NCI-H1105 treated with DMSO at 0.1 percent for 48 hours (cell line): ENCODE measurements at places on chromosomes 1 and 21.

- no peak for DNase-seq
Observed at GRCh38 chr1:161781995-161782394, 15.9 kb downstream of the ATF6 start.

DNA sequence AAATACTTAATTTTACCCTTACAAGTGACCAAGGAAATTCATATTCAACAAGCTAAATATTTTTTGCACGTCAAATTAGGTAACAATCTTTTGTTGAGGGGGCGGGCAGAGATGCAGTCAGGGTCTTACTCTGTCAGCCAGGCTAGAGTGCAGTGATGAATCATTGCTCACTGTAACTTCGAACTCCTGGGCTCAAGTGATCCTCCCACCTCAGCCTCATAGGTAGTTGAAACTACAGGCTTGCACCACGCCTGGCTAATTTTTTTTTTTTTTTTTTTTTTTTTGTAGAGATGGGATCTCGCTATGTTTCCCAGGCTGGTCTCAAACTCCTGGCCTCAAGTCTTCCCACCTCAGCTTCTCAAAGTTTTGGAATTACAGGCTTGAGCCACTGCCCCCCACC, 26.5 kb downstream of the PHTF1 start:
- DNase-seq, result no peak

GRCh38 chr21:21673959-21674358, 675.8 kb downstream of the NCAM2 start:
- DNase-seq, result no peak

- no peak for DNase-seq
Observed at GRCh38 chr1:156540955-156541354, 31.4 kb downstream of the IQGAP3 start.

DNA sequence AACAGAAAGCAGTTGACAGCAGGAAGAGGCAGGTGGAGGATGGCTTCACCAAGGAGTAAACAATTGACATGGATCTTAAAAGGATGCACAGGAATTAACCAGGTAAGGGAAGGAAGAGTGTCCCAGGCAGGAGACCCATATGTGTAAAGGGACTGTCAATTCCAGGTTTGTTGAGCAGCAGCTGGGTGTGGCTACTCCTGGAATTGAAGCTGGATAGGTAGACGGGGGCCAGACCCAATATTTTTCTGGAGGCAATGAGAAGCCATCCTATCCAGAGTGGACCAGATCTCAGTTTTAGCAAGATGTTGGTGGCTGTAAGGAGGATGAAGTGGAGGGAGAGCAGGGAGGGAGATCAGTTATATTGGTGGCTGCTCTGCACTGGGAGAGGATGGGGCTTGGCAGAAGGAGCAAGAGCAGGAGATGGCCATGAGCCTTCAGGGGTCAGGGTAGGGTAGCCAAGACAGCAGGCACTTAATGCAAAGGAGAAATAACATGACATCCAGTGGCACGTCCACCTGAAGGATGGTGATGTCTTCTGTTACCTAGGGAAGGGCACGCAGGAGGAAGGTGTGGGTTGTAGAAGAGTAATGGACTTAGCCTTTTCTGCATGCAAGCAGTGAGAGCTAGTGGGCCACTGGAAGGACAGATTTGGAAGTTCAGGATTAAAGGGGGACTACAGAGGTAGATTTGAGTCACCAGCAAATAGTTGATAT, 146.7 kb upstream of the HMGB4 start:
- DNase-seq, result no peak

DNA sequence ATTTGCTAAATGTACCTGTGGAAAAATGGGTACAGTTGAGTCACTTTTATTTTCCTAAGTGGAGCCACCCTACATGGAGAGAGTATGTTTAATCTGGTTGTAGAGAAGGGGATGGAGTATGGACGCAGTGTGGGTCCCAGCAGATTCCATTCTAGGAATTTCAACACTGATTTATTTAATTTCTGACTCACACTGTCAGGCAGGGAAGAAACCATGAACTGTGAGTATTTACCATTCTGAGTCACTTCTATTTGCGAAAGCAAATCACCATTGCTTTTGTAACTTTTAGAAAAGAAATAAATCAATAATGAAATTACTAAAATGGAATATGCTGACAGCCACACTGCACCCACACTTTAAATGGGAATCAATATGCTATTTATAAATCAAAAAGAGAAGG, 339.0 kb downstream of the DSCAM start:
- DNase-seq, result no peak

DNA sequence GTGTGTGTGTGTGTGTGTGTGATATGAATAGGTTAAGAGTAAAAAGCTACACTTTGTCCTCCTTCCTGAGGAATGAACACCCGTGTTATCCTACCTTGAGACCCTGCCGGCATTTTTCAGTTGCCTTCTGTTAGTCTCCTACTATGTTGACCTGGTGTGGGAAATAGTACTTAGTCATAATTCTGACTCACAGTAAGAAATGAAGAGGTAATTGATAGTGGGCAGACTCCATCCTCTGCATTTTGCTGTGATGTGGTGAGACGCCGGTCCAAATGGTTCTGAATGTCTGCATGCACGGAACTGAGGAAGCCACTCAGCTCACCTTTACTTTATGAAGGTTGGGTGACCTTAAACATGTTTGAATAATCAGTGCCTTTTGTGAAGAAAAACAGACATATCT, 12.6 kb downstream of the CD101 start:
- DNase-seq, result no peak

GRCh38 chr1:243855616-243856318, 5.7 kb upstream of the AKT3 start:
- no peak for DNase-seq

DNA sequence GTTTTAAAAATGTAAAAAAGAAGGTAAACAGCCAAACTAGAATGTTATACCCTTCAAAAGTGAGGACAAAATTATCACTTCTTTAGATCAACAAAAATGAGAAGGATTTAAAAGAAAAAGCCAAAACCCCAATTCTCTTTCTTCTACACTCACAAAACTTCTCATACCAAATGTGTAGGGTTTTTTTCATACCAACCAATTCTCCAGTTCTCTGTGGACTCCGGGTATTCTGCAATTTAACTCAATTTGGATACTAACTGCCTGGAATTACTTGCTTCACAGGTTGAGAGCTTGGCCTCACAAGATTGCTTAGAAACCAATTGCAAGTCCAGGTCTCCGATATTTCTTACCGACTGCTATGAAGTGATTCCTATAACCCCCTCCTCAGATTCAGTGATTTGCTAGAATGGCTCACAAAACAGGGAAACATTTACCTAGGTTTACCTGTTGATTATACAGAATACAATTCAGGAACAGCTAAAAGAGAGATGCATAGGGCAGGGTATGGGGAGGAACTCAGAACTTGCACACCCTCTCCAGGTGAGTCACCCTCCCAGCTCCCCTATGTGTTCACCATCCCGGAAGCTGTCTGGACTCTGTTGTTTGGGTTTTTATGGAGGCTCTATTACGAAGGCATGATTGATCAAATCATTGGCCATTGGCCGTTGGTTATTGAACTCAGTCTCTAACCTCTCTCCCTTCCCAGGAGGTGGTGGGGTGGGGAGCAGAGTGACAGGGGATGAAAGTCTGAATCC, 67.1 kb downstream of the CAMTA1 start:
- no peak for DNase-seq

DNA sequence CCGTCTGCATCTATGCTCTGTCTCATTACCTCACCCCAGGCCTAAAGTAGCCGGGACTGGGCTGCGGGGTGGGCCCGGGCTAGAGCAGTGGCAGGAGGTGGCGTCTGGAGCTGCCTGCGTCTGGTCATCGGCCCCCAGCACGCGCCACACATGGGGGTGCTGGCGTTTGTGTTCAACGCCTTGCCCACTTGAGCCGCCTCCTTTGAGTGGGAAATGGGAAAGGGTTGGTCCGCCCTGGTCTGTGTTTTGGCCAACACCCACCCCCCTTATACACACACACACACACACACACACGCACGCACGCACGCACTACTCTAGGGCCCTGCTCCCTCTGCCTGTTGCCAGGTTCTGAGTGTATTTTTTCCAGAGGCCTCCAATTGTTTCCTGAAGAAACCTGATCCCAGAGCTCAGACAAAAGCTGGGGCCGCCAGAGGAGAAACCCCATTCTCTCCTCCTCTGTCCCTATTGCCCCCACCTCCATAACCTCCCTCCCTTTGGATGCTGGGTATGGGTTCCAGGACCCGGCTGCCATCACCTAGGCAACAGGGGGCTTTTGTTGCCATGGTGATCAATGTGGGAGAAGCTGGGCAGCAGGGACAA, 10.1 kb downstream of the VANGL2 start:
- peak; percentile 61 for DNase-seq

DNA sequence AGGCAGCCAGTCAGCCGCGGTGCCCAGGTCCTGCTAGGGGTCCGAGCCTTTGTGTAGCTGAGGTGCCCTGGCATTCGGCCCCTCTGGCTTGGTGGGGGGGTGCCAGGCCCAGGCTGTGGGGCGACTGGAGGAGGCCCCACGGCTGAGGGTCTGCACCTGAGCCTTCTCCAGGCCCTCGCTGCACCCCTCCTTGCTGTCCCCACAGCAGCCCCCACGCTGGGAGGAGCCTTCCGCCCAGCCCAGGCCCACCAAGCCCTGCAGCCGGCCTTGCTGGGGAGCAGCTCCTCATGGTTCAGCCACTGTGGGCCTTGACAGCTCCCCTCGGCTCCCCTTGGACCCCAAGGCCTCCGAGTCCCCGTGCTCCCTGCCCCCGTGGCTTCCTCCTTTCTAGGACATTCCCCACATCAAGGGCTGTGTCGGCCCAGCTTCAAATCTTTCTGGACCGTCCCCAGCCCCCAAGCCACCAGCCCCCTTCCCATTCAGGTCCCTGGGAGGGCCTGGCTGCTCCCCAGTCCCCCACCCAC, 67.8 kb downstream of the MORN1 start:
- no peak for DNase-seq

- DNase-seq, result no peak
Observed at GRCh38 chr1:71781450-71781849, 500.9 kb downstream of the NEGR1 start.

DNA sequence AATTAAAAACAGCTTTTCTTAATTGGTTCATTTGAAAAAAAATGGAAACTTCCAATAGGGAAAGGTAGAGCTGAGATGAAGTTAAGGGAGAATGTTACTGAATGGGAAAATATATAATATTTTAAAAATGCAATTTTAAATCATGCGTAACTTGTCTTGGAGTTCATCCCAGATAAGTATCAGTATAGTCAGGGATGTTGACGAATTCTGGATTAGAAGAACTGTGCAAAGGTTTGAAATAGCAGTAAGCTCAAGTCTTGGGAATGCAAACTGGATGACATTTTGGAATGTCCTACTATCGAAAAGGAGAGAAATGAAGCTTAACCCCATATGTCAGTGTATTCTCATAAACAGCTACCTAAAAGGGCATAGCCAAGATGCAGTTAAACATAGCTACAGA, 4.0 kb upstream of the ST6GALNAC3 start:
- no peak for DNase-seq

DNA sequence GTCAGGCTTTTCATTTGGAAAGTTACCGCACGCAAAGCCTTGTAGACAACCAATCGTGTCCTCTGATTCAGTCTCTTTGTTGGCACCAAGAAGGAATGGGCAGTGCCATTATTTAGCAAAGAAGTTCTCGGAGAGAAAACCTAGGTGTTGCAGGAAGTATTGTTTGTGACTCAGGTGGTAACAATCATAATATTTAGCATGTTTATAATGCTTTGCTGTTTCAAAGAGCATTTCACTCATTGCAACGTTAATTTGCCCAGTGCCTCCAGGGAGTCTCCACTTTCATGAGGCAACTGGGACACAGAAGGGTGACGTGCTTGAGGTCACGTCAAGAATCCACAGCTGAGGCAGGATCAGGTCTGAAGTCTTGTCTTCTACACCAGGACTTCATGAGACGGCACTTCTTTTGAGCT, 31.4 kb downstream of the STPG1 start:
- no peak for DNase-seq

- no peak for DNase-seq
Observed at GRCh38 chr1:176857632-176858031, 306.9 kb downstream of the ASTN1 start.

DNA sequence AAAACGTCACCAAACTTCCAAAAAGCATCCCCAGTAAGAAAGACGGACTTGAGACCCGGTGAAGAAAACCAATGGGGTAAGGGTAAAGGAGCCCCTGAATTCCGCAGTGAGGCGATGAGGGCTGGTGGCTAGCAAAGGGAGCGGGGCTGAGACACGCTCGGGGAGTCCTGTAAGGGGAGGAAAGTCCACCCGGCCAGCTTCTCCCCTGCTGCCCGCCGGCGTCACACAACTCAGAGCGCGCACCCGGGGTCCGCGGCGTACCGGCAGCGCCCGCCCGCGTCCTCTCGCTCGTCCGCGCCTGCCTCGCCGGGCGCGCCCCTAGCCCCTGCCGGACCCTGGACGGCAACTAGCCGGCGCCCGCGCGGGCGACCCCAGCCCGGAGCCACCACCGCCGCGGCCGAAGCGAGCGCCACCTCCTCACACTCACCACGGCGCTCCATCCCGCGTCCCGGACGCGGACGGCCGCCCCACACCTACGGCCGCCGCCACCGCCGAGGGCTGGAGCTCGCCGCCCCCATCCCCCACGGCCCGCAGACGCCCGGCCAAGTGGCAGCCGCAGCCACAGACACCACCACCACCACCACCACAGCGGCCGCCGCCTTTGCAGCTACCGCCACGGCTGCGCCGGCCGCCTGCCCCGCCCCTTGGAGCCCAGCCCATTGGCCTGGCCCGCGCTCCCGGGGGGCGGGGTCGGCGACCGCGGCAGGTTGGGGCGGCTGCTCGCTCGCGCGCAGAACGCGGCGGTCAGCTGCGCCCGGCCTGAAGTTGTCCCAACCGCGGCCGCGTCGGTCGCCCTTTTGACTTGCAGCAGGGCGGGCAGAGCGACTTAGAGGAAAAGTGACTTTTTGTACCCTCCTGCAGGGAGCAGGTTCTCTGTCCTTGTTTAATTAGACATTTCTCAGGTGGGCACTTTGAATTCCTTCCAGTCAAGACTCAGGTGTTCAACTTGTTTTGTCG, 10.0 kb upstream of the ARHGAP29 start:
- peak; percentile 63 for DNase-seq

GRCh38 chr1:220943319-220943996, 64.2 kb downstream of the HLX start:
- no peak for DNase-seq

DNA sequence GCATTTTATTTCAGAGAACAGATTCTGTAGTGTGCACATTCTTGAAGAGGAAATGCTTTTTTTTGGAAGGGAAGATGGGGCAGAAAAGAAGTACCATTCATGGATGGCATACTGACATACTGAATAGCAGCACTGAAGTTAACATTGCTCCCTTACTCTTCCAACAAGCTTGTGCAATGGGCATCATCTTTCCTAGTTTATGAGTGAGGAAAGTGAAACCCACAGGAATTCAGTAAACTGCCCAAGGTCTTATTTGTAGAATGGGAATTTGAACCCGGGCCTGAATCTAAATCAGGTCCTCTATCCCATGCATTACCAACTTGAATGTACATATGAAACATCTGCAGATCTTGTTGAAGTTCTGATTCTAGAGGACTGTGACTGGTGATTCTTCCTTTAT, 215.7 kb upstream of the FGGY start:
- no peak for DNase-seq

GRCh38 chr1:53366901-53367502, 39.1 kb upstream of the LRP8 start:
- DNase-seq, result no peak

GRCh38 chr1:186722711-186723309, 42.6 kb upstream of the PTGS2 start:
- no peak for DNase-seq

GRCh38 chr1:227959325-227959860, 11.7 kb upstream of the WNT9A start:
- no peak for DNase-seq
